Keratinocyte (primary cell): ENCODE measurements at places on chromosomes 1 and 21.

DNA sequence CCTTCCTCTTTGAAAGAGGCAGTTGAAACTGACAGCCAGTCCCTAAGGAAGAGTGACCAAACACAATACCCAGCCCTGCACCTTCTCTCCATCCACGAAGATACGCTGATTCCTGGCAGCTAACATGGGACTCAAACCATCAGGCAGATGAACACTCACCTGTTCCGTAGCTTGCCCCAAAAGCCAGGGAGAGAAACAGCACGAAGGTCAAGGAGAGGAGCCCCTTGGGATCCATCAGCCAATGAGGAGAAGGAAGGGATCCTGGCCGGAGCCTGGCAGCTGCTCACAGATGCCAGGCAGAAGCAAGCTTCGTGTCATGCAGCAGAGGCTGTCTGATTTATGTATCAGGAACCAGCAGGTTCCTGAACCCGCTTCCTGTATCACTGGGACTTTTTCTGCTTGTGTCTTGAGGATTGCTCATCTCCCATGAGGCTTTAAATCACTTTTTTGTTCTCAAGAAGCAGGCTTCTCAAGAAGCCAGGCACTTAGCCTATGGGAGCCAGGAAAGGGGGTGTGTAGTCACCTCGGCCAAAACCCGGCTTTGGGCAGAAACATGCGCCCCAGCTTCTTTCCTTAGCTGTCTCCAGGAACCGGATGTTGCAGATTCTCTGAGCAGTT, at the start of gene SLAMF1:
TSS of gene SLAMF1 (minus strand) at position 334 of the 618 bp plus-strand sequence. CDS start at position 235, 99 bp downstream.
- DNase-seq = no peak

GRCh38 chr1:217311766-217312165, 319.1 kb downstream of the GPATCH2 start:
- no peak for DNase-seq

- no peak for DNase-seq
Measured at GRCh38 chr1:67564193-67564592, 120.8 kb upstream of the GADD45A start.

- no peak for DNase-seq
Measured at GRCh38 chr1:161710560-161710959, 3.5 kb downstream of the FCRLA start.

DNA sequence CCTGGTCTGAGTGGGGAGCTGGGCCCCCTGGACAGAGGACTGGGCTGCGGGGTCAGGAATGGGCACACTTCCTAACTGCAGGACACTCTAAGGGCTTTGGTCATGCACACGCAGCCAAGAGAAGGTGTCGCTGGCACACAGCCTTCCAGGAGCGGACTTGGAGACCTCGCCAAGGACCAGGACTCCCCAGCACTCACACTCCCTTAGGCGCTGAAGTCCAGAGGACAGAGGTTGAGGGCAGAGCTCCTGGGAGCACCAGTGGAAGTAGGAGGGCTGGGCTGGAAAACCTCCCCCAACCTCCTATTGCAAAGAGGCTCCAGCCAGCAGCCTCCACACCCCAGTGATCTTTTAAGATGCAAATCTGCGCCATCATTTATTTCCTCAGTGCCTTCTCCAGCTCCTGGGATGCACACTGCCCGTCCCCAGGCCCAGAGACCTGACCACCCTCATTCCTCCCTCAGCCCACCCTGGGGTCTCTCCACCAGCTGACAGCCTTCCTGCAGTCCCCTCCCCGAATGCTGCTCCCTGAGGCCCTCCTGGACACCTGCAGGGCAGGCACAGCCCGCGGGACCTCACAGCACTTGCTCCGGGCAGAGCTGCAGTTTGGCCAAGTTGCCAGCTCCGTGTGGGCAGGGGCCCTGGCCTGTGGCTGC, 3.0 kb downstream of the TSPEAR start:
- no peak for DNase-seq

GRCh38 chr1:76080552-76081079, 6.1 kb downstream of the ST6GALNAC3 start:
- no peak for DNase-seq

DNA sequence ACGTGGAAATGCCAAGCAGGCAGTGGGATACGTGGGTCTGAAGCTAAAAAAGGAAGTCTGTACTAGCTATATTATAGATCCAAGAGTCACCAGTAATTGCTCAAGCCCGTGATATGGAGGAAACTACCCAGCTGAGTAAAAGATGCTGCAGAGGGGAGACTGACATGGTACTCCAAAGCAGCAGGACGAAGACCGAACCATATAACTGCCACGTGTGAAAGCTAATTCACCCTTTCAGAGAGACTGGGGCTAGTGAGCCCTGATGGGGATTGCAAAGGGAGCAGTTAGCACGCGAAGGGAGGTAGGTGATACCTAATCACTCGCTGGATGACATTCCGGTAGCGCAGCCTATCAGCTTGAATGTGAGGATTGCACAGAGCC, 316 bp downstream of the AP4B1 start:
- no peak for DNase-seq

DNA sequence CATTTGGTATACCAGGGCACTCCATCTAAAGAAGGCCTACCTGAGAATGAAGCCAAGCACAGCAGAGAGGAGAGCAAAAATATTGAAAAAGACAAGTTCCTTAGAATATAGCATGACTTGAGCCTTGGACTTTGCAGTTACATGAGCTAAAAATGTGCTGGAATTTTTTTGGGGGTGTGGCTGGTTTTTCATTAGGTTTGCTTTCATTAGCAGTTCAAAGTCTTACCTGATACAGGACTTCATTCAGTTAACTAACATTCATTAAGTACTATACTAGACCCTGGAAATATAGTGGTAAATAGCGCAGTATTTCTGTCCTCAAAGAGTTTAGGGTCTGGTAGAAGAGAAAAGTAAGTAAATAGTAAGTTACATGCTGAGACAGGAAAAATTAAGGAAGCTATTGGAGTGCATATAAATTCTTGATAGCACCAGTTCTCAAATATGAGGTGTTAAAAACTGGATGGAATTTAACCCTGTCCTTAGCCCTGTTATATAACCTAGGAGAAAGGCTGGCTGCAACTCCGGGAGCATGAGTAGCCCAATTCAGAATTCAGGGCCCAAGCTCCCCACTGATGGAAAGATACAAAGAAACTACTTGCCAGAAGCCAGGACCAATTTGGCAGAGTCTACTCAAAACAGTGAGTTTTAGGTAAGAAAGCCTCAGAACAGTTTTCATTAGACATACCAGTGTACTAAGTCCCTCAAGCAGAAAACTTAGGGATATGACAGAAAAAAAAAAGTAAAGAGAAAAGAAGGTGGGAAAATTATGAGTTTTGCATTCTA, 3.1 kb upstream of the DOCK7 start:
- no peak for DNase-seq

DNA sequence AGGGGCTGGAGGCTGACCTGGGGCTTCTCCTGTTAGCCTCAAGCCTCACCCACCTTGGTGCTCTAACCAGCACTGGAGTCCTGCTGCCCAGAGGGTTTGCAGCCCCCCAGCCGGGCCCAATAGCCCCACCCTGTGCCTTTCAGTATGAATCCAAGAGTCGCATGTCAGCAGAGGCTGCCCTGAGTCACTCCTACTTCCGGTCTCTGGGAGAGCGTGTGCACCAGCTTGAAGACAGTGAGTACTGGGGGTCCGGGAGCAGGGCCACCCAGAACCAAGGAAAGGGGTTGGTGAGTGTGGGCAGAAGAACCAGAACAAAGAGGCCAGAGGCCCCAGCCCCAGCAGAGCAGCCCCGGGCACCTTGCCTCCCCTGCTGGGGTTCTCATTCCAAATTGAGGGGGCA, 25.6 kb downstream of the CDK18 start:
- no peak for DNase-seq
